SJSA1 (cell line): ENCODE measurements at places on chromosomes 11 and 22.

DNA sequence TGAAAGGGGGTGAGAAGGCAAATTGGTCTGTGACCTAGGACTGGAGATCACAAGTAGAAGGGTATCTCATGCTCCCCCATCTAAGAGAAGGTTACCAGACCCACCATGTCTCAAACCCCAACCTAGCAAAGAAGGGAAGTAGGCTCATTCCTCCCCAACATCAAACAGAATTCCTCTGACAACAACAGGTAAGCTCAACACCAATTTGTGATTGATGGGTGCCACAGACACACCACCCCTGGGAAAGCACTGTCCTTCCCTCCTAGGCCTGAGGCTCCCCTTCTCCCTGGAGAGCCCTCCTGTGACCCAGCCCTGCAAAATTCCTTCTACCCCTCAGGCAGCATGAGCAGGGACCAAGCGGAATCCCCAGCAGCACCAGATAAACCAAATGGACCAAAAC lies 154.3 kb downstream of the BUD13 start:
- no peak for DNase-seq

GRCh38 chr22:36480941-36481392 lies 473 bp downstream of the TXN2 start:
- no peak for DNase-seq

DNA sequence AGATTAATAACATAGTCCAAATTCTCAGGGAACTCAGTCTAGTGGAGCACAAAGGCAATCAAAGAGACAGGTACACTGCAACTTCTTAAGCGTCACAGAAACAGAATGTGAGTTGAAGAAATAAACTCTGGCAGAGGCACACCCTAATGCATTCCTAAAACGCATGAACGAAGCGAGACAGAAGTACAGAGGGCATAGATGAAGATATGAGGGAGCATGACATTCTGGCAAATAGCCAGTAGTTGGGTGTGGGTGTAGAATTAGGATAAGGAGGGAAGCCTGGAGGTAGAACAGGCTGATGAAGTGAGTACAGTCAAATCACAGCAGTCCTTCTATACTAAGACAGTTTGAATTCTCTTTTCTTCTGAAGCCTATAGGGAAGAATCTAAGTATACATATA lies 838.7 kb upstream of the API5 start:
- DNase-seq, result no peak

- no peak for DNase-seq
These were observed 5.9 kb downstream of the OOSP1 start for GRCh38 chr11:59943997-59944714.

DNA sequence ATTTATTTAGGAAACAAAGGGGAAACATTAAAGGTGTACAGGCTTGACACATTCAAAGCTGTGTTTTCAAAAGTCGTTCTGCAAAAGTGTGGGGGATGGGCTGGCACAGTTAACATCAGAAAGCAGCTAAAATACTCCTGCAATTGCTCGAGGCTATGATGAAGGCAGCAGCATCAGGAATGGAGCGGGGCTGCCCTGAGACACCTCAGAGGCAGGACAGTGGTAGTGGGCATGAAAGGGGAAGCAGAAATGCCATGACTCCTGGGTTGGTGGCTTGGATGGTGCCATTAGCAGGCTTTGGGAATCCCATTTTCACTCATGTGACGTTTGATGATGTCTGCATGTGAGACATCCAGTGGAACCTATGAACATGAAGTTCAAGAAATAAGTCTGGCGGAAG lies 646 bp downstream of the NCAPD3 start:
- no peak for DNase-seq

GRCh38 chr11:33177676-33178336 lies 16.5 kb upstream of the CSTF3 start:
- DNase-seq, result no peak

DNA sequence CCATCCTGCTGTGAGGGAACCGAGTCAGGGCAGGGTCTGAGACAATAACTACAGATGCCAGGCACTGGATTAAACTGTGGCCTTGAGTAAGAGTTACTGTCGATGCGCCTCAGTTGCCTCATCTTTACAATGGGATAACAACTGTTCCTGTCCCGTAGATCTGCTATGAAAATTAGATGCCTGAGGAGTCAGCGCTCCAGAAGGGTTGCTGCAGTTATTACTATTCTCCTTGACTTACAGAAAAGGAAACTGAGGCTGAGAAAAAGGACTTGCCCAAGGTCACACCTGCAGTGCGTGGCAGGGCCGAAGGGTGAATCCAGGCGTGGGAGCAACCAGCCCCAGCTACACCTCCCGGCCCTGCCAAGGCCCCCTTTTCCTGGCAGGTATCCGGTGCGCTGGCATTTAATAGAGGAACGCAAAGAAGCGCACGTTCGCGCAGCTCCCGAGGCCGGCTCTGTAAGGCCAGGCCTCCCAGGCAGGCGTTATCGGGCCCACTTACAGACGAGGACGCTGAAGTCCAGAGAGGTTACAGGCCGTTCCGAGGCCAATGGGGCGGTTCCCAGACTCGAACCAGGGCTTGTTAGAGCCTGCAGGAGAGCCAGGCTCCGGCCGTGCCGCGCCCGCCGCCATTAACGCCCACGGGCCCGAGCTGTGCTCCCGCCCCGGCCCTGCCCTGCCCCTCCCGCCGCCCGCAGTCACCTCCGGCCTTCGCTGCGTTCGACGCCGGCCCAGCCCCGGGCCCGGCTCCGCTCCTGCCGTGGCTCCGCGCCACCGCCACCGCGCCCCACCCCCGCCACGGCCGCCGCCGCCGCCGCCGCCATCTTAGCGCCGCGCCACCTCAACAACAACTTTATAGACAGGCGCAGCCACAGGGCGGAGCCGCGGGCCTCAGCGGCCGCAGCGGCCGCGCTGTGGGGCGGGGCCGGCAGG lies at the start of gene C11orf68:
Gene C11orf68, minus strand, starts transcription at position 852 of the 930 bp plus-strand sequence. Its CDS starts 31 bp downstream, at position 821.
- peak; percentile 64 for DNase-seq

DNA sequence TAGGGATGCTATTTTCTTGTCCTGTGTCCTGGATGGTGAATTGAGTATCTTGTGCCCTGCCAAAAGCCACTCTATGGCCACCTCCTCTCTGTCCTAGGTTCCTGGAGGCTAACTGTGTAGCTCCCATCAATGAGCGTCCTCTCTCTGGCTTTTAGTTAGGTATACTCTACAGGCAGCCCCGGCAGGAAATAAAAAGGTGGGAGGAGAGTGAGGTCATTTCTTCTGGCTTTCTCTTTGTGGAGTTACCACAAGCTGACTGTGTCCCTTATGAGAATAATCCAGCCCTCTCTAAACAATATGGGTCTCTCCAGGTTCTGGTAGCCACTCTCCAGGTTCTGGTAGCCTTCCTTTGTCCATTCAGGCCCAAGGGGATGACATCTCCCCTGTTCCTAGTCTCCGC lies 11.7 kb upstream of the ASPHD2 start:
- no peak for DNase-seq

DNA sequence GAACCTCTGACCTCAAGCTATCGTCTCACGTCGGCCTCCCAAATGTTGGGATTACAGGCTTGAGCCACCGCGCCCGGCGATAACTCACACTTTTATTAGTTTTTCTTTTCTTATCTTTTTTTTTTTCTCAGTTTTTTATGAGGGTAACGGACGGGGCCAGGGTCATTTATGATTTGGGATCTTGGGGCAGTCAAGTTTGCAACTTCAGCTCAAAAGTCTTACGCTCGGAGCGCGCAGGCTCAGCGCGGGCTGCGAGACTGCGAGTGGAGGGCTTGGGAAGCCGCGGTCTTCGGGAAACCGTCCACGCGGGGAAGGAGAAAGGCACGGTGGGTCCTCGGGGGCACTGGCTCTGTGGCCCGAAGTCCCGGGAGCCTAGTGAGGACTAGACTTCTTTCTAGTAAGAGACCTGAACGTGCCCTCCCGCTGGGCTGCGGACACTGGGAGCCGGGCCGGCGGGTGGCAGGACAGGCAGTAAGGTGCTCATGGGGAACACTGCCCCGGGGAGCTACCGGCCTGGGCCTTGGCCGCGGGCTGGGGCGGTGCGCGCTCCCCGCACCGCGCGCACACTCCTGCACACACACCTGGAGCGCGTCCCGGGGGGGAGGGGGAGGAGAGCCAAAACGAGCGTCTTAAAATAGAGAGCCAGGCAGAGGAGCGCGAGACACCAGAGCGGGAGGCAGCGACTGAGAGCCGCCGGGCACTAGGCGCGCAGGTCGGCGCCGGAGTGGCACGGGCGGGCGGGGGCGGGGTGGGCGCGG lies 476 bp upstream of the BARX2 start:
- DNase-seq, result no peak

DNA sequence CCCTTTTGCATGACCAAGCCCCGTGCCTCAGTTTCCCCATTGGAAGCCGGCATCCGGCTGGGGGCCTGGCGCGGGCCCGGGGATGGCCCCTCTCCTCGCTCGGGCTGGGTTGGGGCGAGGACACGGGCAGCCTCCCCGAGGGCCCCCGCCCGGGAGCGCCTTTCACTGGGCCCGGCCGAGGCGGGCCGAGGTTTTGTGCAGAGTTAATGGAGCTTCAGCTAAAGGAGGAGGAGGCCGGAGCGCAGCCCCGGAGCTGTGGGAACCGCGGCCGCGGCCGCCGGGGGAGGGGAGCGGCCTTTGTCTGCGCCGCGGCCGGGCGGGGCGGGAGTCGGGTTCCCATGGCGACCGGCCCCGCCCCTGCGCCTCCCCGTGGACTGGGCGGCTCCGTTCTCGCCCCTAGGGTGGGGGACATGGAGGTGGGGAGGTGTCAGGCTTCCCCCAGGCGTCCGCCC lies 1.4 kb upstream of the MAPK11 start:
- DNase-seq, result peak; percentile 52

DNA sequence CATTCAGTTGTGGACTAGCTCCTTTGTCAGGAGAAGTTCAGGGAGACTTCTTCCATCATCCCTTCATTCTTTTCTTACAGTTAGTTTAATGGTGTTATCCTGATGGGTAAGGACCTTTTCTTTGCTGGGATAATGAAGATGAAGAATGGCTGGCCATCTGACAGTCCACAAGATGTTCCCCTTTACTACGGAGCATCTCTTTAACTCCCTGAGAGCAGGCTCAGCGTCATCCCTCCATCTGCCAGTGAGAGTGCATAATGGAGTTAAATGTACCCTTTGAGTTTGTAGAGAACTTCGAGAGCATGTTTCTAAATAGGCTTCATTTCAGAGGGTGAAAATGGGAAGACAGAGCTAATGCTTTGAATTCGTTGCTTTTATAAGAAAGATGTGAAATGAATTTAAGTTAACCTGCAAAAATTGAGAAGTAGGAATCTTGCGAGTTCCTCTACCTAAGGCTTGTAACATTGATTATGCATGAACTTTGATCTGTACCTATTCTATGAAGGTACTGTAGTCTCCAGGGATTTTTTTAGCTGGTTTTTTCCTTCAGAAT lies 1.7 kb downstream of the EP300 start:
- DNase-seq, result peak; percentile 28

DNA sequence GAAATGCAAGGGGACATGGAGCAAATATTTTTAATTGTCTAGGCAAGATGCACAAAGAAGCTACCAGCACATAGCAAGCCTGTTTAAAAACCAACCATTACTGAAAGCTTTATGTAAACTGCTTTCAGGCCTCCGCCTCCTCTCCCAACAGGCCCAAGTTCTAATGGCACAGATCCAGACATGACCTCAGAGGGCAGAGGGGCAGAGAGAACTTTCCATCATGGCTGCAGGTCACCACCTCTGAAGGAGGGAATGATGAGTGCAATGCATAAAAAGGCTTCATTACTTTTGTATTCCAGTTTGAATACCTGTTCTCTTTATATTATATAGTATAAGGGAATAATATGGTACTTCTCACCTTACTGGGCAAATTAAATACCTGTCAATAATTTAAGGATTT lies 15.2 kb downstream of the DDX17 start:
- DNase-seq, result no peak

- DNase-seq, result peak; percentile 77
These were observed 533 bp downstream of the ELF5 start for GRCh38 chr11:34512840-34513681.

- no peak for DNase-seq
These were observed 55.3 kb downstream of the ETS1 start for GRCh38 chr11:128532016-128532571.

GRCh38 chr11:112961146-112961668 lies at the start of gene NCAM1:
Gene NCAM1, plus strand, starts transcription at chr11:112961420.
- peak; percentile 90 for DNase-seq

DNA sequence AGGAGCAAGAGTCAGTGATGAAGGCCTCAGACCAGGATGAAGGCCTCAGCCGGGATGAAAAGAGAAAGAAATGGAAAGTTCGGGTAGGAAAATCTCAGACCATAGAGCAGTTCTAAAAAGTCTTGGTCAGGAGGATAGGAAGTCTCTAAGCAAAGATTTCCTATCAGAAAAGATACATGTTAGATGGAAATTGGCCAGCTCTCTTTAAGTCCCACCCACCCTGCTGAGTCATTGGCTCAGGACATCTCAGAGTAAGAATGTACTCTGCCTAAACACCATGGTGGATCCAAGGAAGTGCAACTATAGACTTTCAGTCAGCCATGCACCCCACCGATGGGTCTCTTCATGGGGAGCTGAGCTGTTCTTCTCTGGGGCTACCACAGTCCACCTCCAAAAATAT lies 4.4 kb downstream of the OR8B3 start:
- DNase-seq, result no peak

GRCh38 chr22:42817556-42817955 lies 39.5 kb downstream of the ARFGAP3 start:
- no peak for DNase-seq

- DNase-seq, result no peak
These were observed 58.1 kb upstream of the CEP295 start for GRCh38 chr11:93603225-93604007.

DNA sequence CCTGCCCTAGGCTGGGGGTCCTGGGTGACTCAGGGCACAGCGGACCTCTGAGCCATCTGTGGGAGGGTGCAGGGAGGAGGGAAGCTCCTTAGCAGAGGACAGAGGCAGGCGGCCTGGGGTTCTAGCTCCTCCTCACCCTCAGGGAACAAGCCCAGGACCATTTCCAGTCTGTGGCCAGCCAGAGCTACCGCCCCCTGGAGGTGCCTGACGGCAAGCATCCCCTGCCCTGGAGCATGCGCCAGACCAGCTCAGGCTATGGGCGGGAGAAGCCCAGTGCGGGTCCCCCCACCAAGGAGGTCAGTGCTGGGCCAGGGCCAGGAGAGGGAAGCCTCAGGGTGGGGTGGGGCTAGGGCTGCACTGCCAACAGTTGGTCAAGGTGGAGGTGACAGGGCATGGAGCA lies 26.0 kb upstream of the LRRC10B start:
- DNase-seq, result no peak

GRCh38 chr22:44492036-44492405 lies 6.0 kb downstream of the RTL6 start:
- DNase-seq, result no peak

- peak; percentile 89 for DNase-seq
These were observed 40.0 kb upstream of the CREB3L1 start for GRCh38 chr11:46237248-46238077.

DNA sequence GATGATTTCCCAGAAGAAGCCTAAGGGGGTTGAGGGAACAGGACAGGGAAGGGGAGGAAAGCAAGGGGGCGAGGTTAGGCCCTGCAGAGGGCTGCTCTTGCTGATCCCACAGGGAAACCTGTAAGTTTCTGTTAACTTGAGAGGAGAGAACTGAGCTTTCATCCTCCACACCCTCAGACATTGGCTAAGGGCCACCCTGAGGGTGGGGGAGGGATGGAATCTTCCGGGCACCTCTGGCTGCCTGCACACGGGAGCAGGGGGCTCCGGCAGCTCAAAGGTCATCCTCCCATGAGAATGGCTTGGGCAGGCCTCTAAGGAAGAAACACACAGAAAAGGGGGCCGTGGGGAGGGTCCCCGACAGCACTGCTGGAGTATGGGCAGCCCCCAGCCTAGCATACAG lies 108.1 kb downstream of the TSPAN18 start:
- DNase-seq, result no peak
